ENCODE measurements at places on chromosomes 3 and 15.

DNA sequence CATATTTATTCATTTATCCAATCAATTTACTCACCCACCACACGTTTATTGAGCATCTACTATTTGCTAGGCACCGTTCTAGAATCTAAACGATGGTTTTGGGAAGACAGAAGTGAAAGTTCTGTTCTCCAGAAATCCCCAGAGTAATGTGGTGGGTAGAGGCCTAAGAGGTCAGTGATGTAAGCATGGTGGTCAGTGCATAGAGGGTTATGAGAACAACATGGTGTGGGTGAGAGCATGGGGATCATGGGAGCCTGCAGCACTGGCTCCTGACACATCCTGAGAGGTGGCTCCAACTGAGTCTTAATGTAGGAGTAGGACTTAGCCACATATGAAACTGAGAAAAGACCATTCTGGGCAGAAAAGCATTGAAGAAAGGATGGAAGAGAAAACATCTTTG, 85.3 kb upstream of the TNFAIP8L3 start:
- no peak for DNase-seq

- no peak for DNase-seq
These were observed 40.9 kb downstream of the AKAP13 start for GRCh38 chr15:85421116-85421925.

- no peak for DNase-seq
These were observed 549.5 kb downstream of the NTRK3 start for GRCh38 chr15:87707071-87707470.

DNA sequence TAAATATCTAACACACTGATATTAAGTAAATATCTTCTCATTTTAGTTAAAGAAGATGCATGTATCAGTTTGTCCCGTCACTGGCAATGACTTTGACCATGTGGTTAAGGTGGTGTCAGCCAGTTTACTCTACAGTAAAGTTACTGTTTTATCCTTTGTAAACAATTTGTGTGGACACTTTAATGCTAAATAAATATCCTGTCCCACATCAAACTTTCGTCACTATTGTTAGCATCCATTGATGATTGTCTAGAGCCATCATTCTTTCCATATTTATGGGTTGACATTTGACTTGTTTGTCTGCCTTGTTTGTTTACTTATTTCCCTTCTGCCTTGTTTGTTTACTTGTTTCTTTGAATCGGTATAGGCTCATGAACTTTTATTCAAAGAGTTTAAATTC, 11.0 kb upstream of the GPD1L start:
- DNase-seq = no peak

DNA sequence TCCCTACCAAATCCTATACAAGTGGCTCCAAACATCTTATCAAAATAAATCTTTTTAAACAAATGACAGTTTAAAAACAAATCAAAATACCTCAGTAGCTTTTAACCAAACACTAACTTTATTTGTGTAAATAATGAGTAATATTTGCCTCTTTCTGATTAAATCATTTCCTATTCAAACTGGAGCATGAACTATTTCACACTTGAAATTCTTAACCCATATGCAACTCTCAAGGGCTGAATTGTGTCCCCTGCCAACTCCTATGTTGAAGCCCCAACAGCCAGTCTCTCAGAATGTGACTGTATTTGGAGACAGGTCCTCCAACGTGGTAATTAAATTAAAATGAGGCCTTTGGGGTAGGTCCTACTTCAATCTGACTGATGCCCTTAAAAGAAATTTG, 55.9 kb upstream of the MCTP2 start:
- no peak for DNase-seq

DNA sequence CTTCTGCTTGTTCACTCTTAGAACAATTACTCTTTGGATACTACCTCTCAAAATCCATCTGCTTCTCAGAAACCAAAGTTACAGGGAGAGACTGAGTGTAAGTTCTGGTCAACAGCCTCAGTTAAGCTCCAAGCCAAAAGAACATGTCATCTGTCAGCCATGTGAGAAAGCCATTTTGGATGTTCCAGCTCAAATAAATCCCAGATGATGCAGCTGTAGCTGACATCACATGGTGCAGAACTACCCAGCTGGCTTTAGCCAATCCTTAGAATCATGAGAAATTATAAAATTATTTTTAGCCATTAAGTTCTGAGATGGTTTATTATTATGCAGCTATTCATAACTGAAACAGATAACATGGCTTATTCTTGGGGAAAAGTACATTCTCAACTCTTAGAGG, 696.0 kb downstream of the ZNF385D start:
- DNase-seq = no peak

- no peak for DNase-seq
These were observed 301.3 kb upstream of the IGF1R start for GRCh38 chr15:98347001-98347400.

- no peak for DNase-seq
These were observed 549.4 kb upstream of the MDFIC2 start for GRCh38 chr3:70861855-70862254.

GRCh38 chr3:49161197-49161596, 4.9 kb downstream of the CCDC71 start:
- no peak for DNase-seq

GRCh38 chr3:153210146-153210545, 48.1 kb downstream of the RAP2B start:
- DNase-seq = no peak

DNA sequence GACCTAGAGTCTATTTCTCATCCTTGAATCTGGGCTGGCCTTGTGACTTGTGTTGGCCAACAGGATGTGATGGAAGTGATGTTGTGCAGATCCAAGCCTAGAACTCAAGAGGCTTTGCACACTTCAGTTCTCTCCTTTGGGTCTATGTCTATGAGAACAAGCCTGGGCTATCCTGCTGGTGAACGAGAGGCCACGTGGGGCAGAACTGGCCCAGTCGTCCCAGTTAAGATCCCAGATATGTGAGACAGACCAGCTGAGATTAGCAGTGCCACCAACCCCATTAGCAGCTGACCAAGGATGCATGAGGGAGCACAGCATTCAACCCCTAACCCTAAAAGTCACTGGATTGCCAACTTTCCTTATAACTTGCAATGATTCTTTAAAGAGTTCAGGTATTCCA, 99.7 kb downstream of the CTNNB1 start:
- no peak for DNase-seq

- DNase-seq = no peak
These were observed 46.1 kb downstream of the FBLN2 start for GRCh38 chr3:13594991-13595421.

GRCh38 chr3:117553461-117553860, 843.9 kb downstream of the TUSC7 start:
- DNase-seq = peak; percentile 17

DNA sequence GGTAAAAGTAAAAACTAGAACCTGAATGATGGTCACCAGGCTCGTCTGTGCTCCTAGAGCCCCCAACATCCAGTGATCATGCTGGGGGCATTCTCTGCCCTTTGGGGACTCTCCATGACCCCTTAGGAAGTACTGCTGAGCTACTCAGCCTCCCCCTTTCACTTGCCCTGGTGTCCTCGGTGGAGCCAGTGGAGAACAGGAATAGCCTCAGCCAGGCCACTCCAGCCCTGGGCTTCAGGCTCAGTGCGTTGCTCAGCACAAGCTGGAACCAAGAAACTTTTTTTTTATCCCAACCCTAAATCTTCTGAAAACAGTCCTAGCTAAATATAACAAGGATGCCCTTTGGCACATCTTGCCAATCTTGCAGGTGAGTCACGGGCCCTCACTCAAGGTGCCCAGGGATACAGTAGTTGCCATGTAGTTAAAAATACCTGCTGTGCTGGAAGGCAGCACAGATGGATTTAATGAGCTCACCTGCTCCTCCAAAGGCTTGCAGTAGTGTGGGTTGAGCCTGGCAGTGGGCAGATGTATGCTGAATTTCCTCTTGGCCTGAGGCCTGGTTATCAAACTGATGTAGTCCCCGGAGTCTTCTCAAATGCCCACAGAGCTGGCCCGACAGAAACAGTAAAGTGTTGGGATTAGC, 46.9 kb upstream of the TMEM158 start:
- DNase-seq = no peak

GRCh38 chr3:26012241-26012745, 222.4 kb downstream of the OXSM start:
- no peak for DNase-seq

- no peak for DNase-seq
These were observed 12.4 kb downstream of the GNB4 start for GRCh38 chr3:179438841-179439240.

- no peak for DNase-seq
These were observed 34.5 kb downstream of the VPS8 start for GRCh38 chr3:184846496-184846895.

- no peak for DNase-seq
These were observed 150.7 kb upstream of the NR2E3 start for GRCh38 chr15:71659730-71660067.

DNA sequence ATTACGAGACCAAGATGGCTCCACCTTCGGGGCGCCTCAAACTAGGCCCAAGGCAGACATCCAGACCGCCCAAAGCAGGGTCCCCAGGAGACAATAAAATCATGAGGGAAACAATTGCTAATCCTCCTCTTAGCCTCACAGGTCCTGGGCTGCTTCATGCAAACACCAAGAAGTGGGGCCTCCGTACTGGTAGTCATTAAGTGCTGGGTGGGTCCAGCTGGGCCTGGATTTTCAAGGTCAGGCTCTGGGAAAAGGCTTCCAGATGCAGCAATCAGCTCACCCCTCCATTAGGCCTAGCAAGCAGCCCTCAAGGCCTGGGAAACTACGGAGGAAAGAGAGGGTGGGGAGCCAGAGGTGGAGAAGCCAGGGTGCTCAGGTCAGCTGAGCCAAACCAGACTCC, 634 bp downstream of the FBXL22 start:
- no peak for DNase-seq

DNA sequence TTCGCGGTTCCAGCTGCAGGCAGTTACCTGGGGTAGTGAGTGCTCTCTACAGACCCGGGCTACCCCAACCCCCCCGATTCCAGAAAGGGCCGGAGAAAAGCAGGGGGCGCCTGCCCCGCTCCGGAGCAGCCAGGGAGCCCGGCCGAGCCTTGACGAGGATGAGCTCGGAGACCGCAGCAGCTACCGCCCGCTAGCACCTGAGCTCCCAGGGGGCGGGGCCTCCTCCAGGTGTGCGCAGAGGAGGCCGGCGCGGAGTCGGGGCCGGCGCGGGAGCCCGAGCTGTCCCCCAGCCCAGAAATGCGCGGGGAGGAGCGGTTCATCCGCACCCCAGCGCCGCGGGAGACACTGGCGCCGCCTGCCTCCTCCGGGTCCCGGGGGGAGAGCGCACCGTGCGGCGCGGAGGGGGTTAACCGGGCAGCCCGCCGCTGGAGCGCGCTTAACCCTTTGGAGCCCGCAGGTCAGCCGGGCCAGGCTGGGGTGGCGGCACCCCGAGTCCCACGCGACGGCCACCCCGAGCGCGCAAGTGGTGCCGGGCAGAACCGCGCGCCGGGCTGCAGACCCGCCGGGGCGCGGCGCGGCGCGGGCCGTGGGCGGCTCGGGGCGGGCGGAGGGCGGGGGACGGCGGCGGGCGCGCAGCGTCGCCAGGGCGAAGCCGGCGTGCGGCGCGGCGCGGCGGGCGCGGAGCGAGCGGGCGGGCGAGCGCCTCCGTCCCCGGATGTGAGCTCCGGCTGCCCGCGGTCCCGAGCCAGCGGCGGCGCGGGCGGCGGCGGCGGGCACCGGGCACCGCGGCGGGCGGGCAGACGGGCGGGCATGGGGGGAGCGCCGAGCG, at the start of gene CACNA1D:
Gene CACNA1D (plus strand): TSS at position 649 of the 829 bp plus-strand sequence. CDS start 556 bp downstream, outside the sequence.
- peak; percentile 47 for DNase-seq

DNA sequence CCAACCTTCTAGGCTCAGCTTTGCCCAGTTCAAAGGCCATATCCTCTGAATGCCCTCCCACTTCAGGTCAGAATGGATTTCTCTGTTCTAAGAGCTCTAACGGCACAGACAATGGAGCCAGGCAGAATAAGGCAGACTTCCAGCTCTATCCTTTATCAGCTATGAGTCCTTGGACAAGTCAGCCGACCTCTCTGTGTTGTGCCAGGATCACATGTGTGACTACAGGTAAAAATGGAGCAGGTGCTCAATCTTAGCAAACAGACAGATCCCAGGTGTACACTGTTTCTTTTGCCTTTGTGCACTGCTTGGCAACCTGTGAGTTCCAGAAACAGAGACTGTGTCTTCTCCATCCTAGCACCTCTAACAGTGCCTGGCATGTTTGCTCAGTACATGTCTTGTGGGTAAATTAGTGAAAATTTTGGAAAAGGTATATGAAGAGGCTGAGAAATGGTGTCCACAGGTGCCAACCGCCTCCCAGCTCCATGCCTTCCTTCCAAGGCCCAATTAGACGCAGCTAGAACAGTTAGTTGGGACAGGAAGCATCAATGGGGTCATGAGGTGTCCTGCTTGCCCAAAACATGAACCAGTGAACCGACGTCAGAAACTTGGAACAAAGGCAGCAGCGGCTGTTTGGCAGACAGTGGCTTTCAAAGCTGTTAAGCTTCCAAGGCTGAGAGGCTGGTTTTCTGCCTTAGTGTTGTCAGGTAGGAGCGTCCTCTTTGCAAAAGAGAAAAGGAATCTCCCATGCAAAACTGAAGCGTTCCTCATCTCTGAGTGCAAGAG, 28.7 kb downstream of the TLE3 start:
- no peak for DNase-seq

DNA sequence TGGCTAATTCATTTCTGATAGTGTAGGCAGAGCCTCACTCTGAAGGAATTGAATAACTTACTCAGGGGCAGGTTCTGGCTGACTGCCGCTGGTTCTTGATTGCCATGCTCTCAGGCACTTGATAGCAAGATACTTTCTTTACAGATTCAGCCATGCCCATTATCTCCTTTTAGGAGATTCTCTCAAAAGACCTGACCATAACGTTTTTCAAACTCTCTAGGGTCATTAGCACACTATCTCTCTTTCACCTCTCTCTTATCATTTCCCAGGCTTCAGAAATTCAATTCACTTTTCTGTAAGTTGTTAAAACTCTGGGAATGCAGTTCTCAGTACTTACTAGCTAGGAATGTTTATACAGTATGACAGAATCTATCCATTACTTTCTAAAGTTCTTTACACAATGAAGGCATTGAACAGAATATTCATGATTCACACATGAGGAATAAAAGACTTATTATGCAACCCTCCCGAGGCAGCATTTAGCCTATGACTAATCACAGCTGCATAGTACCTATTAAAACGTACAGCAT, 850.3 kb upstream of the CADM2 start:
- no peak for DNase-seq

DNA sequence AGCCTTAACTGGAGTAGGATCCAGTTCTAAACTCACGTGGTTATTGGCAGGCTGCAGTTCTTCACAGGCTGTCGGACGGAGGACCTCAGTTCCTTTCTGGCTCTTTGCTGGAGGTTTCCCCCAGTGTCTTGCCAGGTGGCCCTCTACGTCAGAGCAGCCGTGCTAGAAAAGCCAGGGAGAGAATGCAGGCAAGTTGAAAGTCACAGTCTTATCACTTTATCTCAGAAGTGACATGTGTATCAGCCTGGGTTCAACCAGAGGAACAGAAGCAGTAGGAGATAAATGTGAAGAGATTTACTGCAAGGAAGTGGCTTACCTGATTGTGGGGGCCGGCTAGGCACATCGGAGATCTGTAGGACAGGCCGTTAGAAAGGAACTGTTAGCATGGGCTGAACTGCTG, 125.3 kb upstream of the BNIP2 start:
- no peak for DNase-seq
